ENCODE measurements at places on chromosomes 7 and 10.

DNA sequence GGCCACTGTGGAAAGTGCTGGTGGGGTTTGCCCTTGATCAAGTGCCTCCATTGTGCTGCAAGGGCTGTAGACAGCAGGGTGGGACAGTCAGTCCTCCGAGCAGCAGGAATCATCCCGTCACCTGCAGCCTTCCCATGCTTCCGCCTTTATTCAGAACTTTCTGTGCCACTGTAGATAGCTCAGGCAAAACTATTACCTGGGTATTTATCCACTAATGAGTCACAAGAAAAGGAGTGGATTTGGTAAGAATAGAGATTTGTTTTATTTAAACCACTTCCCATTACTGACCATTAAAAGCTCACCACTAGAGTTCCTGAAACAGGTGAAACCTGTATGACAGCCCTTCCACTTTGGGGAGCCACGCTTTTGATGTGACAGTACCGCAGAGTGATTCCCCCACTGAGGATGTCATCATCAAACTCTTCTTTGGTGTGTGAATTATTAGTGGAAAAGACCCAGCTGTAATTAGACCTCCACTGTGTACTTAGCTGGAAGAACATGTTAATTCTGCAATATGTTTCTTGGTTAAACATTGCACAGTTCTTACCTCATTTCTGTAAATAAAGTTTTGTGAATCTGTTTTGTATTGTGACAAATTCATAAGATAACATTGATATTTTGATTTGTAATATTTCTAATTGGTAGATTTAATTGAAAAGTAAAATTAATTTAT is 208.8 kb downstream of the MLLT10 start:
- no peak for DNase-seq

DNA sequence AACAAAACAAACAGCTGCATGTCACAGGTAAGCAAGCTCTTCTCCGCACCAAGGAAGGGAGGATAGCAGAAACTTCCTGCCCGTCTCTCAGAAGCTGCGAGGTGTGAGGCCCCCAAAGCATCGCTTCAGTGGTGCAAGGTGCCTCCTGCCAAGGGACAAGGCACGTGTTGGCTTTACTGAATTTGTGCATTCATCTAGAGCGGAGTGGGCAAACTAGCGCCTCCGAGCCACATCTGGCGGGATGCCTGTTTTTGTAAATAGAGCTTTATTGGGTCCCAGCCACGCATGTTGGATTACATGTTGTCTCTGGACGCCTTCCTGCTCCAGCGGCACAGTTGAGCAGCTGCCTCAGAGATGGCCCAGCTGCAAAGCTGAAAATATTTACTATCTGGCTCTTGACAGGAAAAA is 27.7 kb downstream of the PHYH start:
- peak; percentile 64 for DNase-seq

DNA sequence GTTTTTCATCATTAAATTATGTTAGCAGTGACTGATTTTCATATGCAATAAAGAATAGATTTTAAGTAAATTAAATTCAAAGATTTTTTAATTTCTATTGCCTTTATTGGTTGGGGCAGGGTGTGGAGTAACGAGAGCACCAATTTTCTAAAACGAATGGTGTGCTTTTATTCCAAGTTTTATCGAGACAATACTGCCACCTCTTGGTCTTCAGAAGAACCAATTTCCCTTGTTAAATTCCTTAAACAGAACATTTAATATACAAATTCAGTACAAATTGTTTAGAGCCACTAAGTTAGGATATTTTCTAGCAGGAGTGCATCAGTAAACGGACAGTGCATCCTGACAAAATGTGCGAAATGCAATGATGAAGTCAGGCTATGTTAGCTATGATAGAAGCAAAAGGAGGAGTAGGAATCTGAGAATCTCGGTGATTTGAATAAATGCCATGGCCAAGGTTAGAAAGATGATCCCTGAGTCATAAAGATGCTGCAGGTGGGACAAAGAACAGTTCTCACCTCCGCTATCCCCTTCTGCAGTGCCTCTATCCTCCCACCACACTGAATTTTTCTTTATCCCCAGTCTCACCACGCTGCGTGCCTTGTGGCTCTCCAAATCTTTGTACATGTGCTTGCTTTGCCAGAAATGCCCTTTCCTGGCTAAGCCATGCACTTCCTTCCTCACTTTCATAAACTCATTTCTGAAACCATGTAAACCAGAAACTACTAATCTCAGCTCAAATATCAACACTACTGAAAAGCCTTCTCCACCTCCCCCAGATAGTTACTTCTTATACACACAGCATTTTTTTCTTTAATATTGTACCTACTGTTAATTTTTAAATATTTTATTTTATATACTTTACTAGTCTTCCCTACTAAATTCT is 31.9 kb upstream of the AGBL3 start:
- DNase-seq = no peak

GRCh38 chr10:11513727-11514126 is 97.7 kb downstream of the USP6NL start:
- DNase-seq = no peak

- no peak for DNase-seq
These were observed 115.7 kb upstream of the GDF10 start for GRCh38 chr10:47184273-47184672.
